ENCODE measurements at places on chromosomes 16 and 17.

- no peak for ATAC-seq
Measured at GRCh38 chr17:77418609-77419008, 277.8 kb downstream of the SEC14L1 start.

DNA sequence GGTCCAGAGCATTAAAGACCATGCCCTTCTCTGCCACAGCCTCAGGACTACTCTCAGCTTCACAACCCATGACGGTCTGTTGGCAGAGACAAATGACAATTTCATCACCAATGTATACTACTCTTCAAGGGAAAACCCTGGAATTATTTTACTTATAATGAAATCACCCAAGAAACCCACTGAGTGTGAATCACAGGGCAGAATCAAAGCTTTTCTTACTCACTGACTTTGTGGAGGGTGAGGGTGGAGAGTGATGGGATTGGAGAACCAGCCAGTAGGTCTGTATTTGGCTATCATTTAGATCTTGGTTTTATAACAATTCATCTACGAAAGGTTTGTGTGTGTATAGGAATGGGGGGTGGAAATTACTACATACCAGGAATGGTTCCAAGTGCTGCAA, 442.6 kb downstream of the SHISA9 start:
- ATAC-seq: no peak

DNA sequence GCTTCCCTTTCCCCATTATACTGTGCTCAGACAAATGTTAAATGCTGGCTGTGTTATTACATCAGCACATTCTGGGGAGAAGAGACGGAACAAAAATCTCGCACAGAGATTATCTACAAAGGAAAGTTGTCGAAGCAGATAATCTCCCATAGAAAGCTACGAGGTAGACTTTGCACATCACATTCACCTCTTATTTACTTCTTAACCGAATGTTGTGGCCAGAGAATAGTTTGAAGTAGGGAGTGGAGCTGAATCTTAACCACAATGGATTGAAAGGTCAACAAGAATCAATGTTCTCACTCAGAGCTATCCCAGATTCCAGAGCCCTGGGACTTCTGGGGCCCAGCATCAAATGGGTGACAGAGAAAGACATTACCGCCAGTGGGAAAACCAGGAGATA, 28.4 kb upstream of the LONP2 start:
- ATAC-seq: no peak

- no peak for ATAC-seq
Measured at GRCh38 chr17:75637143-75637538, 3.9 kb downstream of the SMIM5 start.

DNA sequence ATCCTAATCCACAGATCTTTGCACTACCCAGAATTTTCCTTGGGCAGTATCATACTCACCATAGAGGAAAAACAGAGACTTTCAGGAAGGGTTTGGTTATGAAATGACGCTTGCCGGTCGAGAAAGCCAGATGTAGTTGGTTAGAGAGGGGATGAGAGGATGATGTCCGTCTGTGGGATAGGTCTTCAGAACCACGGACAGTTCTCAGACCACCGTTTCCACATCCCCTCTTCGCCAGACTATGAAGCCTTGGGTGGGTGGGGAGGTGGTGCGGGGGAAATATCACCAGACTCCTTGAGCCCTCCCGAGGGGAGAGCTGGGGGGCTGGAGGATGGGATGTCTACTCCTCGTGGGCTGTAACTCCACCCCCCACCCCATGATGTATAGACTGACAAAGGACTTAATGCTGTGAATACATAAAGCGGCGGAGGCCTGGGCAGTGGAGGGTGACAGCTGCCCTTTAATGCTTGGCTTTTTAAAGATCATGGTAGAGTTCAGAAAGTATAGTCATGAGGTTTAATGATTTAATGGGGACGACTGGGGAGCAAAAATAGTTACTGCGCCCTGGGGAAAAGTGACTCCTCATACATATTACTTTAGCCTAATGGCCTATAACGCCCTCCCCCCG, 96.6 kb downstream of the MRM1 start:
- ATAC-seq: no peak

DNA sequence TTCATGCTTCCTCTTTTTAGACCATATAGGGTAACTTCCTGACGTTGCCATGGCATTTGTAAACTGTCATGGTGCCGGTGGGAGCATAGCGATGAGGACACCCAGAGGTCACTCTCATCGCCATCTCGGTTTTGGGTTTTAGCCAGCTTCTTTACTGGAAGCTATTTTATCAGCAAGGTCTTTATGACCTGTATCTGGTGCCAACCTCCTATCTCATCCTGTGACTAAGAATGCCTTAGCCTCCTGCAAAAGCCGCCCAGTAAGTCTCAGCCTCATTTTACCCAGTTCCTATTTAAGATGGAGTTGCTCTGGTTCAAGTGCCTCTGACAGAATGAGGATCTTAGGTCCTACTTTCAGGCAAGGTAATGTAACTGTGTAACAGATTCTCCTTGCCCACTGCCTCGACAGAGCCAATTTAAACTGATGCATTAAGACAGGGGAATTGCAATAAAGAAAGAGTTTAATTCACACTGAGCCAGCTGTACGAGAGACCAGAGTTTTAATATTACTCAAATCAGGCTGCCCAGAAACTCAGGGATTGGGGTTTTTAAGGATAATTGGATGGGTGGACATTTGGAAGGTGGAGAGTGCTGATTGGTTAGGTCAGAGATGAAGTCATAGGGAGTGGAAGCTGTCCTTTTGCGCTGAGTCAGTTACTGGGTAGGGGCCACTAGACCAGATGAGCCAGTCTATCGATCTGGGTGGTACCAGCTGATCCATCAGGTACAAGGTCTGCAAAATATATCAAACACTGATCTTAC, 59.9 kb upstream of the ATF7IP2 start:
- no peak for ATAC-seq

DNA sequence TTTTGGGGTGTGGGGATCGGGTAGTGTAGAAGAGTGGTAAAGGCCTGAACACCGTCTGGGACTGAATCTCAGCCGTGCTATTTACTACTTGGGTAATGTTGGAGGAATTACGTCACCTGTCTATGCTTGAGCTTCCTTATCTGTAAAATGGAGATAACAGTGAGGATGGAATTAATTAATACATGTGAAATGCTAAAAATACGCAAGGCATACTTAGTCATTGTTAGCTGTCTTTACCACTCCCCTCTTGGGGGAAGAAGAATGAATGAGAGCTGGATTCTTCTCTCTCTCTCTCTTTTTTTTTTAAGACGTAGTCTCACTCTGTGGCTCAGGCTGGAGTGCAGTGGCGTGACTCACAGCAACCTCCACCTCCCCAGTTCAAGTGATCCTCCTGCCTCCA, 41.1 kb upstream of the TANGO6 start:
- no peak for ATAC-seq

GRCh38 chr17:4800462-4801196, 1.5 kb downstream of the C17orf114 start:
- no peak for ATAC-seq

- ATAC-seq: no peak
Measured at GRCh38 chr16:16805809-16806208, 426.9 kb downstream of the NPIPA7 start.

- no peak for ATAC-seq
Measured at GRCh38 chr16:60776281-60776680, 1260.0 kb downstream of the CDH8 start.

DNA sequence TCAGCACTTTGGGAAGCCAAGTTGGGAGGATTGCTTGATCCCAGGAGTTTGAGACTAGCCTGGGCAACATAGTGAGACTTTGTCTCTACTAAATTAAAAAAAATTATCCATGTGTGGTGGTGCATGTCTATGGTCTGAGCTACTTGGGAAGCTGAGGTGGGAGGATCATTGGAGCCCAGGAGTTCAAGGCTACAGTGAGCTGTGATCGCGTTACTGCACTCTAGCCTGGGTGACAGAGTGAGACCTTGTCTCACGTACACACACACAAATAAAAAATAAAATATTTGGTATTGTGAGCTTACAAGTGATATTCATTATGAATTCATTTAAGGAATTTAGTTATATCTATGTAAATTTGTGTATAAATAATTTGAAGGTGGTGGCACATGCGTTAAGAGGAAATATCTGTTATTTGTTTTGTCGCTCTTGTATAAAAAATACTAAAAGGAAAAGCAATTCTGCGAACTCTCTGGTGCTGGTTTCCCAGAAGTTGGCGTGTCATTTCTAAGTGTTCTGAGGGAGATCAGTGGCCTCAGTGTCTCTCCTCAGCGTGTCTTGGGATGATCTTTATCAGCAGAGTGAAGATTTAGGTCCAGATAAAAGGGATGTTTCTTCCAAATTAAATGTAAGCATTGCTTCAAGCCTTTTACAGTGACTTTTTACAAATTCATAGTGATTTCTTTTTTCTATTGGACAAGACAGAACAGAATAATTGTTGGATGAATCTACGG, 187.6 kb downstream of the FTO start:
- ATAC-seq: no peak

GRCh38 chr16:62068747-62069146, 32.5 kb upstream of the CDH8 start:
- ATAC-seq: no peak
